ENCODE measurements at places on chromosomes 5 and 9.

DNA sequence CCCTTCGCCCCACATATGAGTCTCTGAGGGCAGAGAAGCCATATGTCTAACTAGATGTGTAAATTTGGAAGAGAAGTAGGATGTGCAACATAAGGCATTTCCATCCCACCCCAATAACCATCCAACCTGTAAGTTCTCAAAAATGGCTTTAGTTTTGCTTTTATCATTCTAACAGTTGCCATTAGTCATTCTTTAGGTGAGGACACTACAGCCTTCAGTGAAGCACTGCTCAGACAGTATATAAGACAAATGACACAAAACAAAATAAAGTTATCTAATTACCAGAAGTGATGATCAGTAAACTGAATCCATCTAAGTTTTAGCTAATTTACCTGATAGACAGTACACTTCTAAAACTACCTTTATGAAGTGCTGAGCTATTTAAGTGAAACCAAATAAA, 23.9 kb downstream of the MLLT3 start:
- DNase-seq = no peak

DNA sequence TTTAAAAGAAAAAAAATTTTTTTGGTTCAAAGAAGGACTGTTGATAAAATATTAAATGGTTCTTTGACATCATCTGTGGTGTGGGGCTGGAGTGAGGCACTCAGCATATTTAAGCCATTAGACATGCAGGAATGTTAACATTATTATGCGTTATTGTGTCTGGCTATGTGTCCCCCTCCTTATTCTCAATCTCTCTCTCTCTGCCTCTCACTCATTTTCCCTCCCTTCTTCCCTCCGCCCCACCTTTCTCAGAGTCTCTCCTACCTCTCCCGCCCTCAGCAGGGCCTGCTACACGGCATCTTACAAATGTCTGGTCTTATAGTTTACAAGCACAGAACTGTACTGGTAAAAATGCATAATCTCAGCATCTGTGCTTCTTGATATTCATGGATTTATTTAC, 287.8 kb upstream of the TMEM161B start:
- no peak for DNase-seq

GRCh38 chr5:54320256-54320655, 9.9 kb upstream of the ARL15 start:
- DNase-seq = no peak

DNA sequence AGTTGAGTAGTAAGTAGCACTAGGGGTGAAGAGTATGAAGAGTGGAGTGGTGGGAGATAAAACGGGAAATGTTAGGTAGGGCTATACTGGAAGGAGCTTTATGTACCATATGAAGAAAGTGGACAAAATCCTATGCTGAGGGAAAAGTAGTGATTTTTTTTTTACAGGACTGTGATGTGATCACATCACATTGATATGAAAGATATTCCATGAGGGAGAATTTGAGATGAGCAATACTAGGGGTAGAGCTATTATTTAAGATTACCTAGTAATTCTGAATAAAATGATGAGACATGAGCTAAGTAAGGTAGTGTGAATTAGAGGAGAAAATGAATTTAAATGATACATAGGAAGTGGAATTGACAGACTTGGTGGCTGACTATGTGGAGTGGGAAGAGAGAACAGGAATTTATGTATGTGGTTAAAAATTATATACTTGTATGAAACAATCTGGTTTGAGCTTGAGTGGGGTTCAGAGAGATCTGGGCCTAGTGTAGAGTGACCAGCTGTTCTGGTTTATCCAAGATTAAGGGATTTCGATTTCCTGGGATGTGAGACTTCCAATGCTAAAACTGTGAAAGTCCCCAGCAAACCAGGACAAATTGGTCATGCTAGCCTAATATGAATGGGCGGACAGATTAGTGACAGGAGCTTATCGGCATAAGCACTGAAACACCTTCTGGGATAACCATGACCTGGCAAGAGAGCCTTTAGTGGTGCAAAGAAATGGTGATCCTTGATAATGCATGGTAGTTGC, 29.3 kb upstream of the STOM start:
- no peak for DNase-seq

GRCh38 chr9:91360551-91361290, 997 bp downstream of the AUH start:
- peak; percentile 24 for DNase-seq

DNA sequence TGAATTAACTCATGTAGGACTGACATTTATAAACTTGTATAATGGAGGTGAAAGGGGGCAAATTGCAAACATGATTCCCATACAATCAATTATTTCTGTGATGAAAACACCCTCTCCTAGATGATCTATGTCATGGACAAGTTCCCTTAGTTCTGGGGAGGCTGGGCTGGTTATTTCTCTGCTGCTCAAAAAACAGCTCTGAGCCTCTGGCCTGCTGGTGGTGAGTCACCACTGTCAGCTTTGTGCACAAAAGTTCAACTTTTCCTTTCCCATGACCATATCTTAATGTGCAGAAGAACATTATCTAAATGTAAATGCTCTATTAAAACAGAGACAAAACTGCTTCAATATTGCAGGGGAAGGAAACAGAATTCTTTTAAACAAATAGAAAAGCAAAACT, 85.0 kb downstream of the HMHB1 start:
- DNase-seq = peak; percentile 25

DNA sequence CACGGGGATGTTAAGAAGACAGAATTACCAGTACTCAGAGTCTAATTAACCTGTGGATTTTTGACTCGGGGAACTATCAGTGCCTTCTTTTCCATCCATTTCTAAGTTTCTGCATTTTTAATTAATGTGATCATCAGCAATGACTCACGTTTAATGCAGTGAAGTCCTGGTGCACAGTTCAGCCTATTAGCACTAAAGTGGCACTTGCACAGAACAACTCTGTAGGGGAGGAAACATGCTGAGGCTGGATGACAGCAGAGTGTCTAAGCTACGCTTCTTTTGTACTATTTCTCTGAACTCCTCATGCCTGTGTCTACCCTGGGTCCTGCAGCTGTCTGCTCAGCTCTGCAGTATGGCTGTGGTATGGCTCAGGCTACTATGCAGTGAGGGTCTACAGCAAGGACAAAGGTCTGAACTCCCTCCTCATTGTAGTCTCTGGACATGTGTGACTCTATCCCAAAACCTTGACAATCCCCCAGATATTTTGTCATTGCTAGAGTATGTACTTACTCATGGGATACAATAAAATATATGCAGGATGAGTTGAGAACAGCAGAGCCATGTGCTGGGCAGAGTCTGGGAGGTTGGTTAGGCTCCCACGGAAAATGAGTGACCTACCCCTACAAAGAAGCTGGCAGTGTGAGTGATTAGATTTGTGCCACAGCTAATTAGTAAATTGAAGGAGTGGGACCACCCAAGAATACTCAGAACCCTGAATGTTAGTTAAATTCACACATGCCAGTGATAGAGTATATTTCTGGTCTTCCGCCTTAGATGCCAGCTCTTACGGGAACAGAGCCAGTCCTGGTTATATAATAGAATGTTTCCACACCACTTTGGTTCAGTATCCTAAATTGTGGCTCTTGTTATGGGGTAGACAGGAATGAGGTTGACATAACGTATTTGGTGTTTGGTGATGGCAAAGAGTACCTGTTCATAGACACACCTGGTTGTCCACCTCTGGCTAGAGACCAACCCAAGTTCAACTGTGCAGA, 148.0 kb downstream of the GHR start:
- DNase-seq = peak; percentile 26

- no peak for DNase-seq
These were observed 740.4 kb upstream of the RIOK2 start for GRCh38 chr5:97923496-97923895.
